ENCODE measurements at places on chromosomes 2 and 18.

GRCh38 chr2:150591496-150592285 is 104.2 kb upstream of the RND3 start:
- no peaks in the 10 kb centered on the region for H3K27me3 ChIP-seq
- no peak for DNase-seq
- no peaks in the 10 kb centered on the region for H3K36me3 ChIP-seq
- H3K27ac ChIP-seq, result no peak overlapping the region
- H3K4me1 ChIP-seq, result no peaks in the 10 kb centered on the region
- no peak overlapping the region for H3K4me3 ChIP-seq

GRCh38 chr2:181471783-181472182 is 14.6 kb downstream of the ITGA4 start:
- DNase-seq, result no peak
- H3K36me3 ChIP-seq, result peaks cover 69% of the 10 kb centered on the region
- H3K27ac ChIP-seq, result peak overlapping the region; percentile 12

DNA sequence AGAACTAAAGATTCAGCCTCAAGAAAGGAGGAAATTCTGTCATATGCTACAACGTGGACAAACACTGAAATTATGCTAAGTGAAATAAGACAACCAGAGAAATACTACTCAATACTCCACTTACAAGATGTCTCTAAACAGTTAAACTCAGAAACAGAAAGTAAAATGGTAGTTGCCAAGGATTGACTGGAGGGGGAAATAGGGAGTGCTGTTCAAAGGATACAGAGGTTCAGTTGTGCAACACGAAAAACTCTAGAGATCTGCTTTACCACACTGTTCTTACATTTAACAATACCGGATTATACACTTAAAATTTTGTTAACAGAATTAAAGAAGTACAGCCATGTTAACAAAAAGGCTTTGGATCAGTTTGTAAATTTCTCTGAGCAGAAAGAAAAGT is 39.8 kb upstream of the C2orf15 start:
- H3K27ac ChIP-seq, result no peak overlapping the region
- no peak overlapping the region for H3K4me3 ChIP-seq
- no peaks in the 10 kb centered on the region for H3K27me3 ChIP-seq
- DNase-seq, result no peak

GRCh38 chr18:44791520-44791919 is 110.8 kb downstream of the SETBP1 start:
- H3K4me3 ChIP-seq, result no peak overlapping the region
- no peaks in the 10 kb centered on the region for H3K27me3 ChIP-seq
- DNase-seq, result no peak
- H3K36me3 ChIP-seq, result no peaks in the 10 kb centered on the region

DNA sequence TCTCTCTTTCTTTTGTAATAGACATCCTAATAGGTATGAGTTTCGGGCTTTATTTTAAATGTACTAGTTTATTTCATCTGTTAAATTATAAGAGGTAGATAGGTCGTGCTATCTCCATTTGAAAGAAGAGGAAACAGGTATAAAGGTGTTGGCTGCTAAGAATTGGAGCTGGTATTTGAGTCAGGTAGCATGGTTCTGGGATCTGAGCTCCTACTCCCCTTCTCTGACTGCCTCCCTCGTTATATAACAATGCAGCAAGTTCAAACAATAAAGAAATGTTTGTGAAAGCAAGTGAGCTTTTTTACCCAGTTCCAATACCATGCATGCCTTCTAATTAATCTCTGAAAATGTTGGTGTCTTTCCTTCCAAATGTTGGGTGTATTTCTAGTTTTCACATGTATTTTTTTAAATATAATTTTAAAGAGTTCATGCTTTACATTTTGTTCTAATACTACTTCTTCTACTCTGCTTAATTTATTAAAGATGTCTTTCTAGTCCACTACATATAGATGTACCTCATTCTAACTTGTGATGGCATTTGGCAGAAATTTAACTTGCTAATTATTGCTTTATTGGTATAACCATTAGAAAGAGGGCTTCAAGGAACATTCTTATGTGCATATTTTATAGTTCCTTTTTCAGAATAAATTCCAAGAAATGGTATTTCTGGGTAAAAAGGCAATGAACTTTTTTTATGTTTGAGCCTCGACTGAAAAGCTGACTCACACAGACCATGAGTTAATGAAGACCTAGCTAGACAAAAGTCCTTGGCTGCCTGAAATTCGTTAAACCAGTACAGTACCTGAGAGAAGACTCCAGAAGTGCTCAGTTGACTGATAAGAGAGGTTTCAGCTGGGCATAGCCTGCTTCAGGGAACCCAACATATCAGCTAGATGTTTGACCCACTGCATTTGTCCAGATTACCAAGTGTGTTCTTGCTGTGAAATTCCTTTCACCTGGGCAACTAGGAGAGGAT is 133.5 kb downstream of the CERS6 start:
- H3K4me1 ChIP-seq, result no peaks in the 10 kb centered on the region
- no peak overlapping the region for H3K4me3 ChIP-seq
- no peaks in the 10 kb centered on the region for H3K27me3 ChIP-seq

- no peak overlapping the region for H3K4me3 ChIP-seq
- DNase-seq, result no peak
- no peak overlapping the region for H3K27ac ChIP-seq
- H3K27me3 ChIP-seq, result no peaks in the 10 kb centered on the region
- no peaks in the 10 kb centered on the region for H3K4me1 ChIP-seq
Observed at GRCh38 chr2:60958800-60959199, 58.7 kb upstream of the PEX13 start.

DNA sequence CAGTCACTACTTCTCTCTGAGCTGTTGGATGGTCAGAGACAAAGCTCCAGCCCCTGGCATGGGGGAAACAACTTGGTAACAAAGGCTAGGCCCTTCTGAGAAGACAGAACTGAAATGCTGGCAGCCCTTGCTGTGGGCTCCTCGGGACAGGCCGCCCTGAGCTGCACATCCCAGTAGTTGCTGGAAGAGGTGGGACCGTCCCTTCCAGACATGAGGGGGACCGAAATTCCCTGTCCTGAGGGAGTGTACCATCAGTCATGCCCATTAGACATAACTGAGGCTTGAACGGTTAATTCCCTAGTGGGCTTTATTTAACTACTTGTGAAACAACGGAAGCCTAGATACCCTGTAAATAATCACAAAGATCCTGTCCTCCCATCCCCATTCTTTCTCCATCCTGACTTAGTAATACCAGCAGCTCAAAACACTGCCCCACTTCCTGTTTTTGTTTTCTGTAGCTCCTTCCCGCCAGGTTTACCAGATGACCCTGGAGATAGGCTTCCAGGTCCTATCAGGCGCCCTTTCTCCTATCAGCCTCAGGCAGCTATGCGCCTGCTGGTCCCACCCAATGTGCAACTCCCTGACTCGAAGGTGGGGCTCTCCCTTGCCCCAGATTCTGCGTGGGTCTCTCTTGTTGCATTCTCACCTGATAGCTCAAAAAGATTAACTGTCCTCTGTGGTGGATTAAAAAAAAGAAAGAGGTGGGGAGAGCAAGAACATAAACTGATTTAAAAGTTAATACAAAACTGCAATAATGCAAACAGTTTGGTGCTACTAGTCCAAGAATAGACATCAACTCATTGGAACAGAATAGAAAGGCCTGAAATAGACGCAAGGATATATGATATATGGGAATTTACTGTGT is 37.0 kb upstream of the NT5DC4 start:
- no peaks in the 10 kb centered on the region for H3K27me3 ChIP-seq
- no peaks in the 10 kb centered on the region for H3K36me3 ChIP-seq
- peaks cover 16% of the 10 kb centered on the region for H3K4me1 ChIP-seq
- DNase-seq, result no peak

GRCh38 chr2:84338069-84338468 is 121.0 kb downstream of the SUCLG1 start:
- no peak overlapping the region for H3K4me3 ChIP-seq
- H3K27ac ChIP-seq, result no peak overlapping the region
- H3K4me1 ChIP-seq, result no peaks in the 10 kb centered on the region
- no peaks in the 10 kb centered on the region for H3K36me3 ChIP-seq

- peak overlapping the region; percentile 89 for H3K4me3 ChIP-seq
- DNase-seq, result no peak
- no peaks in the 10 kb centered on the region for H3K27me3 ChIP-seq
- peak overlapping the region; percentile 95 for H3K27ac ChIP-seq
- no peaks in the 10 kb centered on the region for H3K36me3 ChIP-seq
Observed at GRCh38 chr2:118014492-118014824, 588 bp upstream of the CCDC93 start.

DNA sequence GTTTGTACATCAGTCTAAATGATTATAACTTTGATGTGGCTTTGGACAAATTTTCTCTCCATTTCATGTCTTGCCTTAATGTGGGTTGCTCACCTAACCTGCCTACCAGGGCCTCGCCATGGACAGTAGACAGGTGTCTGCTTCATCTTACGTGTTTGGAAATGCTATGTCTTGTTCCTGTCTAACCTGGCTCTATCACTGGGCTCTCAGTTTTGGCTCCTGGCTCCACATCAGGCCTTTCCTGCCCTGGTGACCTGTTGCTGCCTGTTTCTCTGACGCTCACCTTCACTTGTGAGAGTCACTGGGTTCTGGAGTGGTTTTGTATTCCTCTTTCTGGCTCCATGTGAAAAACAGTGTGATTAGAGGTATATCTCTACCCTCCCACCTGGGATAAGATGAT is 65.9 kb downstream of the PHLPP1 start:
- no peaks in the 10 kb centered on the region for H3K4me1 ChIP-seq
- H3K4me3 ChIP-seq, result no peak overlapping the region

- H3K36me3 ChIP-seq, result no peaks in the 10 kb centered on the region
- no peak overlapping the region for H3K4me3 ChIP-seq
- no peaks in the 10 kb centered on the region for H3K27me3 ChIP-seq
- DNase-seq, result no peak
- H3K27ac ChIP-seq, result no peak overlapping the region
- peaks cover 77% of the 10 kb centered on the region for H3K4me1 ChIP-seq
Observed at GRCh38 chr2:136054856-136055255, 63.1 kb downstream of the CXCR4 start.

GRCh38 chr2:174023591-174024523 is 58.7 kb upstream of the SP3 start:
- H3K4me1 ChIP-seq, result peaks cover 4% of the 10 kb centered on the region
- no peaks in the 10 kb centered on the region for H3K36me3 ChIP-seq
- H3K4me3 ChIP-seq, result no peak overlapping the region
- DNase-seq, result no peak
- no peaks in the 10 kb centered on the region for H3K27me3 ChIP-seq
- no peak overlapping the region for H3K27ac ChIP-seq

DNA sequence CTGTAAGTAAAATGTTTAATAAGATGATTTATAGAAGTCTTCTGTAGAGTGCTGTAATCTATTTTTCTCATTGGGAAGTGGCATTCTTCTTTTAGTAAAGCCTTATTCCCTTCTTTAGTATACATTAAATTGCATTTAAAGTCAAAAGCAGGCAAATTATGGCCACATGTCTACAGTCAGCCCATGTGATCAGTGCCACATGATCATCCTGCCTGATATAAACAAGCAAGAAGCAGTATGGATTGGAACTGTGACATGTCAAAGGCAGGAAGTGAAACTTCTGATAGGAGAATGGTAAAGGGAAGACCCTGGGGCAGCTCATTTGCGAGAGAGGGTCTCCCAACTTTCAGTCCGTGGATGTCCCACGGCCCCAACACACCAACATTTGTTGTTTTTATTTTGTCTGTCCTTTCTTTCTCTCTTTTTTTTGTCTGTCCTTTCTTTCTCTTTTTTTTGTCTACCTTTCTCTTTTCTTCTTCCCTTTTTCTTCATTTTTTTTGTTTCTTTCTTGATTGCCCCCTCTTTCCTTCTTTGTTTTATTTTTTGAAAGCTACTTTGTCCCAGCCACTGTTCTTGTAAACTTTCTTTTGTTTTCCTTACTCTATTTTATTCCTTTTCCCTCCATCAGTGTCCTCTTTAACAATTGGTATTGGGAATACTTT is 154.9 kb downstream of the DTNA start:
- H3K27ac ChIP-seq, result no peak overlapping the region
- H3K27me3 ChIP-seq, result no peaks in the 10 kb centered on the region
- H3K36me3 ChIP-seq, result no peaks in the 10 kb centered on the region
- H3K4me1 ChIP-seq, result no peaks in the 10 kb centered on the region
- no peak overlapping the region for H3K4me3 ChIP-seq

DNA sequence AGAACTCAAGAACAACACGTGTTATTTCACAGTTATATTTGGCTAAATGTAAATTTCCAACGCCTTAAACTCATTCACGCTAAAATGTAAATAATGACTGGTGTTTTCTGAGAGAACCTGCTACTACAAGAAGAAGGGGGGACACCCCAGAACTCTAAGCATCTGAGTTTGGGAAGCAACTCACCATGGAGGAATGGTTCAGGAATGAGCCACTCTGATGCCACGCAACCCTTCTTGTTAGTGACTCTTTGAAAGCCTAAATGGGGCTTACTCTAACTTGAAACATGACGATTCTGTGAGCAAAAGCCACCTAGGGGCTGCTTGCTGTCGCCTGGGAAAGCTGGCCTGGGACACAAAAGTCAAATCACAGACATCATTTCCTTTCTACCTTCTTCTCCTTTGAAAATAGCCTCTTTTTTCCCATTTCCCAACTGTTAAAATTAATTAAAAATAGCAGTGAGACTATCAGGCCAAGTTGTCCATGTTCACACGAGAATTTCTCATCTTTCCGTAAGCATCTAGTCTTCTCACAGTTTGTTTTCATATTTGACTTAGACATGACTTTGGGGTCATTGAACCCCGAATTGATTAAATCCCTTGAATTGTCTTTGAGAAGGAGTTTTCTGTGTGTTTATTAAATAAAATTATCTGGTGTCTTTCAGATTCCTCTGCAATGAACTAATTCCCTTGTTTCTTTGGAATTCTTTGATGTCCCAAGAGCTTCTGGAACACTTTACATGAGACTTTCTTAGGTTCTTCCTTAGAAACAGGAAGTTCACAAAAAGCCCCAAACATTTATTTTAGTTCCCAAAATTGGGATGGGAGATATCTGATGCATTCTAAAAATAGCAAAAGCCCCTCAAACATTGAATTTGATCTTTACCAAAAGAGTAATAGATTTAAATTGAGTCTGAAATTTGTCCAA is 75.5 kb upstream of the CABLES1 start:
- no peak for DNase-seq
- no peaks in the 10 kb centered on the region for H3K36me3 ChIP-seq
- no peak overlapping the region for H3K27ac ChIP-seq

- no peaks in the 10 kb centered on the region for H3K27me3 ChIP-seq
- no peaks in the 10 kb centered on the region for H3K4me1 ChIP-seq
- no peak for DNase-seq
Observed at GRCh38 chr2:182541268-182541667, 114.4 kb upstream of the PDE1A start.

DNA sequence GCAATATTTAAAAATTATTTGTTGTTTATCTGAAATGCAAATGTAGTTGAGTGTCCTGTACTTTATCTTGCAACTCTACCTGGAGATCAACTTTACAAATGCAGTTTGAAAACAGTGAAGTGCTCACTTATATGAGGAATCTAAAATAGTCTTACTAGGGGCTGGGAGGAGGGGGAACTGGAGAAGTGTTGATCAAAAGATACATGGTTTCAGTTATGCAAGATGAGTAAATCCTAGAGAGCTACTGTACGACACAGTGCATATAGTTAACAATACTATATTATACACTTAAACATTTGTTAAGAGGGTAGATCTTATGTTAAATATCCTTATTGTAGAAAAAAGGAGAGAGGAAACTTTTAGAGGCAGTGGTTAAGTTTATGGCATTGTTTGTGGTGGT is 241.9 kb downstream of the BCL11A start:
- H3K27me3 ChIP-seq, result no peaks in the 10 kb centered on the region
- H3K27ac ChIP-seq, result no peak overlapping the region
- H3K4me1 ChIP-seq, result no peaks in the 10 kb centered on the region
- H3K4me3 ChIP-seq, result no peak overlapping the region
- no peak for DNase-seq

- no peaks in the 10 kb centered on the region for H3K27me3 ChIP-seq
- H3K27ac ChIP-seq, result no peak overlapping the region
- H3K36me3 ChIP-seq, result no peaks in the 10 kb centered on the region
- no peak overlapping the region for H3K4me3 ChIP-seq
- no peaks in the 10 kb centered on the region for H3K4me1 ChIP-seq
- no peak for DNase-seq
Observed at GRCh38 chr2:15808944-15809343, 131.4 kb upstream of the MYCN start.

Measured in CD4-positive, alpha-beta T cell (primary cell).